Keratinocyte (primary cell): ENCODE measurements at places on chromosomes 4 and X. TPM values are rescaled to one million over a fixed set of nuclear protein-coding genes. Genes with fewer than 3 reads are reported as not detected.

Gene JAKMIP1
- not detected in 3 replicates for polyA plus RNA-seq

DNA sequence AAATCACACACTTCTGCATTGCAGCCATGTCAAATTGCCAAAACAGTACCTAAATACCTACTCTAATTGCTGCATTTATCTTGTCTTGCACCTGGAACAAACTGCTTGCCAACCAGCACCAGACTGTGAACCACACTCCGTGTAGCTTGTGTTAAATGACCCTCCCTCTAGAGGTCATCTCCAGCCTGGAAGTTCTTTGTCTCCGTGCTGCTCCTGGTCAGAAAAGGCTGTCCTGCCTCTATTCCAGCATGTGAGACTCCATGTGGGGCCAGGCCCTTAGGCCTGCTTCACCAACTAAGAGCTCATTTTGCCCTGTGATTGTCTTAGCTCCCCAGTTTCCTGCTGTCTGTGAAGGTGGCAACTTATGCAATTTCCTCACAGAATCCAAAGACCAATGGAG lies 28.3 kb downstream of the CNGA2 start:
- H3K4me3 ChIP-seq = no peak overlapping the region
- no peaks in the 10 kb centered on the region for H3K4me1 ChIP-seq
- no peaks in the 10 kb centered on the region for H3K36me3 ChIP-seq
- no peak for DNase-seq

DNA sequence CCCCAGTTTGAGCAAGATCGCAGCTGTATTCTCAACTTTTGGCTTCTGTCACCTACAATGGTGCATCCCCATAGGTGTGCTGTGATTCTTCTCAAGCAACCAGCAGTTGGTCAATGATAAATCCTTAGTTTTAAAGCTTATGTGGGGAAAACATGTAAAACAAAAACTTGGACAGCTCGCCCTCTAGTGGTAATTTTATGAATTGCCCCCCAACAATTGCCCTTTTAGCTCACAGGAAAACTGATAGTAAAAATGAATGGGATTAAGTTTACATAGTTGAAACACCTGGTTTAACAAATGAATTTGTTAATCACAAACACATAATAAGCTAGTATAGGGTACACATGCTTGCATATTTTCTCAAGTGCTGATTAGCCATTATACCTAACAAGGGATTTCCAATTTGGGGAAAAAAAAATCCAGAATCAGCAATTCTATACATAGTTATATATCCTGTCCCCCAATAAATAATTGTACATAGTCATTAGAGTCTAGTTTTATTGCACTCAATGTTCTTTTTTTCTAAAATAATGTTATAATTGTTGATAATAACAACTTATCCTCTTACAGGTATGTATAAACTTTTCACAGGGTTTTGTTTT lies 30.1 kb downstream of the TEX13A start:
- H3K27me3 ChIP-seq = no peaks in the 10 kb centered on the region
- H3K4me1 ChIP-seq = no peaks in the 10 kb centered on the region

DNA sequence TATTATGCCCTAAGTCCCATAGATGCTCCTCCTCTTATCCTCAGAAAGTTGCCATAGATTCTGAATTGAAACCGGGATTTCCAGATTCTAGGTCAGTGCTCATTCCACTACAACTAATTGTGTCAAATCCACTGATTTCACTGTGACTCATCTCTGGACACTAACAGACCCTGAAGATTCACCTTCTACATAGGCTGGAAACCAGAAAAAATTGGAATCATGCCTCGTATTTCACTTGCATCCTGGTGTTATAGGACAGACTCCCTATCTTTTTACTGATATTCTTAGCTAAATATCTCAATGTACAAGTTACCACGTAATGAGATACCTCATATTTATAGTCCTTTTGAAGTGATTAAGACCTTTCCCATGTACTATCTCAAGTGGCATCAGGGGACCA lies 36.7 kb downstream of the CLNK start:
- H3K27ac ChIP-seq = no peak overlapping the region
- H3K36me3 ChIP-seq = no peaks in the 10 kb centered on the region
- H3K4me3 ChIP-seq = no peak overlapping the region
- no peaks in the 10 kb centered on the region for H3K27me3 ChIP-seq
- no peaks in the 10 kb centered on the region for H3K4me1 ChIP-seq
- no peak for DNase-seq

- no peaks in the 10 kb centered on the region for H3K36me3 ChIP-seq
- DNase-seq = no peak
- no peaks in the 10 kb centered on the region for H3K27me3 ChIP-seq
- no peak overlapping the region for H3K27ac ChIP-seq
- no peaks in the 10 kb centered on the region for H3K4me1 ChIP-seq
These were observed 181.2 kb downstream of the SPANXN4 start for GRCh38 chrX:143206966-143207365.

DNA sequence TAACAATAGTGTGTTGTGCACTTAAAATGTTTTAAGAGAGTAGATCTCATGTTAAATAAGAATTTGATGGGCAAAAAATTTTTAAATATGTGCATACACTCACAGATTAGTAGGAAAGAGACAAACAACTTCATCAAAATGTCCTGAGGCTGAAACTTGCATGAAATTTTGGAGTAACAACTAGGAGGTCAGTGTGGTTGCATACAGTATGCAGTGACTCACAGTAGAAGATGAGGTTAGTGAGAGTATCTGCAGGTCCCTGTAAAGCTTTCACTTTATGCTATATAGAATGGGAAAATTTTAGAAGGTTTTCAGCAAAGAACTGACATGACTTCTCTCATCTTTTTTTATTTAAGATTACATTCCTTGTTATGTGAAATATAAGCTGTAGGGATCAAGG lies 453.1 kb upstream of the KLHL4 start:
- no peaks in the 10 kb centered on the region for H3K27me3 ChIP-seq
- no peak overlapping the region for H3K4me3 ChIP-seq
- no peaks in the 10 kb centered on the region for H3K4me1 ChIP-seq
- no peaks in the 10 kb centered on the region for H3K36me3 ChIP-seq

GRCh38 chrX:37603938-37604409 lies 32.5 kb downstream of the LANCL3 start:
- H3K27ac ChIP-seq = no peak overlapping the region
- no peak overlapping the region for H3K4me3 ChIP-seq
